Stimulated activated CD4-positive, alpha-beta T cell treated with anti-CD3 and anti-CD28 coated beads, TNF-alpha, amount 100 ng/mL, for 4 hours (primary cell): ENCODE measurements at places on chromosomes 11 and 22.

DNA sequence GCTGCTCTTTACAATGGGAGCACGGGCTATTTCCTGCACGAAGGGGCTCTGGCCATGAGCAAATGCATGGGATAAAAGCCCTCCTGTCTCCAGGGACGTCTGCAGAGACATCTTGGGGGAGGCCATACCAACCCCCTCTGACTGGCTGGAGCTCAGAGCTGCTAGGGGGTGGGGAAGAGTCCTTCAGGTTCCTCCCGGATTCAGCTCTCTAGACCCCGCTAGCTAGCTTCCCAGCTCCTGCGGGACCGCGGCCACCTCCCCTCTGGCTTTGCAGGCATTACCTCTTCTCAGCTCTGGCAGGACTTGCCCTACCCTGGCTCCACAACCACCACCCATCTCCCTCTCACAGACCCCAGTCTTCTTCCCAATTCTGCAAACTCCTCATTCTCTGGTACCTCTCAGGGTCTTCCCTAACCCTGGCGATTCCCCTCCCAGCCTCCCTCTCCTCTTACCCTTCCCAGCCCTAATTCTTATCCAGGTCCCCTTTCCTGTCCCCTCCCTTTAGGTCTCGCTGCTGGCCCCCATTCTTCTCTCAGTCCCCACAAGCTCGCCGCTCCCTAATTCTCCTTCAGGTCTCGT, 802 bp downstream of the SYT13 start:
- no peak for DNase-seq

DNA sequence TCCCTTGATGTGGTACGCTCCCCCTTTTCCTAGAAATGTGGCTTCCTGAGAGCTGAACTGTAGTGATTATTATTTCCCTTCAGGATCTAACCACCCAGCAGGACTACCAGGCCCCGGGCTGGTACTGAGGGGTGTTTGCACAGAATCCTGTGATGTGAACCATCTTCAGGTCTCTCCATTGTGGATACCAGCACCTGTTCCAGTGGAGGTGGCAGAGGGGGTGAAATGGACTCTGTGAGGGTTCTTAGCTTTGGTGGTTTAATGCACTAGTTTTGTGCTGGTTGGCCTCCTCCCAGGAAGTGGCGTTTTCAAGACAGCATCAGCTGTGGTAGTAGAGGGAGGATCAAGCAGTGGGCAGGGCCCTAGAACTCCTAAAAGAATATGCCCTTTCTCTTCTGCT, 18.6 kb downstream of the C11orf91 start:
- no peak for DNase-seq

DNA sequence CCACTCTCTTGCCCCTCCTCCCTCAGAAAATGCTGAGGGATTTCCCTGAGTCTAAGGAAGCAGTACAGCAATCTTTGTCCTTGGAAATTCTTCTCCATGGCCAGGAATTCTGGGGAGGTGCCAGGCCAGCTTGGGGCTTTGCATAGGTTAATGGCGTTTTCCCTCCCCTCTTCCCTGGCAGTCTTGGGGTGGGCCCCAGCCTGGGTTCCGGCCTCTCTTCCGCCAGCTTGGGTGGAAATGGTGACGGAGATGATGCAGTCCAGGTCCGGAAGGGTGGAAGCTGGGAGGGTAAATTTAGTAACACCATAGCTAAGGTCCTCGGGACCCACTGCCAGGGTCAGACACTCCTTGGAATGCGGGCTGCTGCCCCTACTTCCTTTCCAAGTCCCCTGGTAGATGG, 5.0 kb downstream of the PHLDB1 start:
- no peak for DNase-seq

GRCh38 chr11:69301455-69302401, 7.8 kb downstream of the MYEOV start:
- DNase-seq: no peak

GRCh38 chr11:71929491-71929890, 645 bp downstream of the RNF121 start:
- DNase-seq: no peak

GRCh38 chr11:44927174-44927661, 23.5 kb downstream of the TP53I11 start:
- DNase-seq: peak; percentile 43

GRCh38 chr11:65279741-65280440, 18.1 kb downstream of the POLA2 start:
- peak; percentile 31 for DNase-seq

DNA sequence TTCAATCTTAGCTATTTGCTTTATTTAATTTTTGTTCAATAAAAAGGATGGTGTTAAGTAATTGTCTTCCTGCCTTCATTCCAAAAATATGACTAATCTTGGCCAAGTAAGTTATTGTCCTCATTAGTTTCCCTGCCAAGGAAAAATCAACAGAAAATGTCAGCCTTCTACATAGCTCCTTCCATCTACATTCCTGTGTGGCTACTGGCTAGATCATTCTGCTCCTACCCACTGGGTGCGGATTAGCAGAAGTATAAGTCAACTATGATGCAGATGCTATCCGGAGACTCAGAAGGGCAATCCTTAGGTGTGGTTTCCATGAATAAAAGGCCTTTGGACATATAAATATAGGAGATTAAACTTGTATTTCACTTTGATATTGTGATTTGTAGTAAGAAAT, 154.4 kb downstream of the SBF2 start:
- no peak for DNase-seq

- no peak for DNase-seq
These were observed 74.3 kb downstream of the BRD1 start for GRCh38 chr22:49753276-49753890.

GRCh38 chr11:43852057-43852636, 28.5 kb upstream of the ALKBH3 start:
- DNase-seq: peak; percentile 23

DNA sequence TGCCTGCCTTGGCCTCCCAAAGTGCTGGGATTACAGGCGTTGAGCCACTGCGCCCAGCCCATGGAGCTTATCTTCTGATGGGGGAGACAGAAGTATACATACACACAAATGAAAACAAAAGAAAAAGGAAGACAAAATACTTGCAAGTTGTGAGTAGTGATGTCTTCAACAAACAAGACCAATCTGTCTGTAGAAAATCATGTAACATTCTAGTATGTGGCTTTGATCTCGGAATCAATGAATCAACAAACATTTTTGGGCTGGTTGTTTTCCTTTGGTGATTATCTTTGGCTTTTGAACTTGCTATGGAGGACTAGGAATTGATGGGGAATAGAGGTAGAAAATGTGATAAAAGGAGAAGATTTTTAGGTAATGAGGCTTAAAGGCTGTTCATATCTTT, 3.4 kb upstream of the CTNND1 start:
- no peak for DNase-seq

- no peak for DNase-seq
These were observed 11.6 kb downstream of the PHLDB1 start for GRCh38 chr11:118618991-118619375.

GRCh38 chr11:36427079-36427478, 83.0 kb downstream of the TRAF6 start:
- DNase-seq: no peak

DNA sequence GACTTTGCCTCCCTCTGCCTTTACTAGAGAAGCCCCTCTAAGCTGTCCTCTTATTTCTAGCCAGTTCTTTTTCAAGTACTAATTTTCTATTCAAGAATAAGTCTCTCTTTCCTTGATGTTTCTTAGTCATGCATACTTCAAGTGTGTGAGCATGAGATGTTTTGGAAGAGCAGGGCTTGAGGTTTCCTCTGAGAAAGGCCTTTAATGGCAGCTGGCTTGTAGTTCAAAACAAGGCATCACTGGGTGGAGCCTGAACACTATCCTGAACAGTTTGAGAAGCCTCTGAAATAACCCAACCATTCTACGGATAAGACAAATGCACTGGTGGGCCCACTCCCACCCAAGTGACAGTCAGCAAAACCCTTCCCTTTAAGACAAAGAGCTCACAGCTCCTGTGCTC, 37.6 kb downstream of the CLDN25 start:
- no peak for DNase-seq

DNA sequence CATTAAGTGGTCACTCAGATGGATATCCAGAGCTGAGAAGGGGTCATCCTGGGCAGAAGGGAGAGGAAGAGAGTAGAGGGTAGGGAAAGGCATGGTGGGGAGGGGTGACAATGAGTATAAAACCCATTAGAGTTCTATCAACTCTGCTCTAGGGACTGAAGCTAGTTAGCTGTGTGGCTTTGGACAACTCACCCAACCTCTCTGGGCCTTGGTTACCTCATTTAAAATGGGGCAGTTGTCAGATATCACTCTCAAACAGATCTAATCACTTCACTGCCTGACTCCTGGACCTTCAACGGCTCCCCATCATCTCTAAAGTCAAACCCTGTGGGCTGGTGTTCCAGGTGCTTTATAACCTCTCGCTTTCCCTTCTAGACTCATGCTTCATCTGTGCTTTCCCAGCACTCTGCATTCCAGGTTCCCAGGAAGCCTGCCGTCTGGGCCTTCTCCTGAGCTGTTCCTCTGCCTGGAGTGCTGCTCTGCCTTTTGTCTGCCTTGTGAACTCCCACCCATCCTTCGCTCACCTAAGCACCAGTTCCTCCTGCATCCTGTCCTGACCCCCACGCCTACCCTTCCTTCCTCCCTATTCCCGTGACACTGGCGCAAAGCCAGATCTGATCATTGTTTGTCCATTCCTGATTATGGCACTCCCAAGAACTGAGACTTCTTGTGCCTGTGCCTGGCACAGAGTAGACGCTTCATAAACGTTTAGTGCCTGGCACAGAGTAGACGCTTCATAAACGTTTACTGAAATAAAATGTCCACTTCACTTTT, 22.3 kb upstream of the KCNJ11 start:
- DNase-seq: no peak

GRCh38 chr11:120612513-120613263, 101.1 kb downstream of the GRIK4 start:
- no peak for DNase-seq

DNA sequence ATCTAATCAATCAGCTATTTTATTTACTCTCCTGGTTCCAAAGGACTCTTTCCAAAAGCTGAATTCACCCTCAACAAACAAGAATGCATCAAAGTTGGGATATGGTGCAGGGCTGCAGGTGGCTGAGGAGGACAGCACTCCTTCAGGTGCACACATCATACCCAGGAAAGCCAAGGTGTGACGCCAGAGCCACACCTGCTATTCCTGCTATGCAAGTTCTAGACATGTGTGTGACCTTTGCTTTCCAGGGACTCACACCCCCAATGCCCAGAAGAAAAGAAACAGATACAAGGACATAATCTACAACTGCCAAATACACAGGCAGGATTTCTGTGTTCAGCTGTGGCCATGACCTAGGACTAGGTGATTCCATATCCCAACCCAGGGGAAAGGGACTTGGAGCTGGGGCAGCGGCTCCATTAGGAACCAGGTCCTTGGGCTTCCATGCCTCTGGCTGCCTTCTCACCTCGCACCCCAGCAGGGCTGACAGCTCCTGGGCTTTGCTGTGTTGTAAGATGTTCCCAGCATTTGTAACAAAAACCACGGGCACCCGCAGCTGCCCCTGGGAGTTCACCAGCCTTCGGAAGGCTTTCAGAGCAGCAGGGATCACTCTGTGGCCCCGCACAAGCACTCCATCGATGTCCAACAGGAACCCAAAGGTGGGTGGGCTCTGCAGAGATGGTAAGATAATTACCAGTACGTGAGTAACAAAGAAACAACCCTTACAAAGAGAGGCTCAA, 9.8 kb downstream of the HDHD5 start:
- DNase-seq: no peak

DNA sequence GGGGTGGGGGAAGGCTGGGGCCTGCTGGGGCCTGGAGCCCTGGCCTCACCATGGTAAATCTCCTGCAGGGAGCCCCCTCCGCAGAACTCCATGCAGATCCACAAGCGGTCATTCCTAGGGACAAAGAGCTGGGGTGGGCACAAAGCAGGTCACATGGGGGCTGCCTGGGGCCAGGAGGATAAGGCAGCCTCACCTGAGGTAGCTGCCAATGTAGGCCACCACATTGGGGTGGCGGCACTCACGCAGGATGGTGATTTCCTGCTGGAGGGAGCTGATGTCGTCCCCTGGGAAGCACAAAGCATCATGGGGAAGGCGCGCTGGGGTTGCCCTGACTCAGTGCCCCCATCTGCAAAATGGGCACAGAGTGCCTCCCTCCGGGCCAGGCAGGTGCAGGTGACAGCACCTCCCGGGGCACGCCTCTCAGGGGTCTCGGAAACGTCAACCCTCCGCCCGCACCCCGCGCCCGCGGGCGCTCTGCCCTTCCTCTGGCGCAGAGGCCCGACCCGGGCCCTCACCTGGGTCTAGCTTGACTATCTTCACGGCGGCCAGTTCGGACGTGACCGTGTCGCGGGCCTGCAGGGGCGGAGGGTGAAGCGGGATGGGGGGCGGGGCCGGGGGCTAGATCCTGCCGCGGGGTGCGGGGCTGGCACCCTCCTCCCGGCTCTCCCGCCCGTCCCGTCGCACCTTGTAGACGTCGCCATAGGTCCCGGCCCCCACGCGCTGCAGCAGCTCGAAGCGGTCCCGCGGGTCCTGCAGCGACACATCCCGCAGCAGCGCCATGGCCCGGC, 450 bp downstream of the MAP4K2 start:
- DNase-seq: peak; percentile 14

- DNase-seq: no peak
These were observed 89.0 kb upstream of the CD44 start for GRCh38 chr11:35049859-35050531.

- no peak for DNase-seq
These were observed 745.7 kb downstream of the FAM181B start for GRCh38 chr11:81987829-81988472.

DNA sequence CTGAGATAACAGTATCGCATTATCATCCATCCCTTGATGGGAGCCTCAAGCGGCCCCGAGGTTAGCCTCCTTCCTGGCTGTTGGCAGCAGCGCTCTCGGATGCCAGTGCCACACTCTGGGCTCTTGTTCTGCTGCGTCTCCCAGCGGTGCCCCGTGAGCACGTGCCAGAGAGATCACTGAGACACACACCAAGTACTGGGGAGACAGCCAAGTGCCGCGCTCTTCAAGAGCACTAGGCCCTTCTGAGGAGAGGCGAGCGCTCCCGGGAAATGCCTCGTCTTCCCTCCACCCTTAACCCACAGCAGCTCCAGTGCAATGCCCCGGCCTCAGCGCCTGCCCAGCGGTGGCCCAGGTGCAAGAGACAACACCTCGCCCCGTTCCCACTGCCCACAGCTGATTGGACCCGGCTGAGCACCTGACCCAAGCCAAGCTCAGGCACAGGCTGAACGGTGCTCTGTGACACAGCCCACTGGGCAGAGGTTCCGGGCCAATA, 248.3 kb upstream of the NARS2 start:
- no peak for DNase-seq

DNA sequence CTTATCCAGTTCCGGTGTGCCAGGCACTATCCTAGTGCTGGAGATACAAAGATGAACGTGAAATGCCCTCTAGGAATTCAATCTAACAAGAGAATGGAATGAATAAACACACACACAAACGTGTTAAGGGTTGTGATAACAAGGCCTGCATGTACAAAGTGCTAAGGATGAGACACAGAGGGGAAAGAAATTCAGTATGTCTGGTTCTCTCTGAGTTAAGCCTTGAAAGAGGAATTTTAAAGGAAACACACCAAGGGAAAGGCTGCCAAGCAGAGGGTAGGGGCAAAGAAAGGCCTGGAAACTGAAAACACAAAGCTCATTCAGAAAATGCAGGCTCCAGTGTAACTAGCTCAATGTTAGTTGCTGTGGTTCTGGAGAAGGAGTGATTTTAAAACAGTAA, 4.2 kb downstream of the CHKA start:
- DNase-seq: no peak

GRCh38 chr22:29641700-29642330, 38.4 kb downstream of the NF2 start:
- no peak for DNase-seq
